Stimulated activated CD4-positive, alpha-beta T cell treated with anti-CD3 and anti-CD28 coated beads, TNF-alpha, amount 100 ng/mL, for 1 hour (primary cell): ENCODE measurements at places on chromosomes 11 and 22.

- no peak for DNase-seq
These were observed 444 bp upstream of the TSKU start for GRCh38 chr11:76782531-76783293.

GRCh38 chr11:75667255-75667830 is 1.5 kb downstream of the MAP6 start:
- DNase-seq: no peak

- no peak for DNase-seq
These were observed 182.5 kb downstream of the SOX6 start for GRCh38 chr11:16173798-16174197.

GRCh38 chr11:104122011-104122635 is 41.8 kb downstream of the PDGFD start:
- no peak for DNase-seq

DNA sequence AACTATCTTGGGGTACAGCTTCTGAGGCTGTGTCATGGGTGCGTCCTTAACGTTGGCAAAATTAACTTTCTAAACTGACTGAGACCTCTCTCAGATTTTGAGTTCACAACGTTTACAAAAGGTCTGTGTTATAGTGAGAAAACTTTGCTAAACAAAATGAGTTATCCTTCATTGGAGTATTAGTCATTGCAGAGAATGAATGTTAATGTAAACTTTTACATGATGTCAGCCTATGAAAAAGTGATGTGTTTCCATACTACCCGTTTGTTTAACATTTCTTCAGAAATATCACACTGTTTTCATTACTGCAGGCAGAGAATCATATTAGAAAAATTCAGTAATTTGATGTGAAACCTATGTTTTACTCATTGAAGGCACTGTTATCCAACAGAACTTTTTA is 32.1 kb downstream of the HSD17B12 start:
- DNase-seq: no peak

DNA sequence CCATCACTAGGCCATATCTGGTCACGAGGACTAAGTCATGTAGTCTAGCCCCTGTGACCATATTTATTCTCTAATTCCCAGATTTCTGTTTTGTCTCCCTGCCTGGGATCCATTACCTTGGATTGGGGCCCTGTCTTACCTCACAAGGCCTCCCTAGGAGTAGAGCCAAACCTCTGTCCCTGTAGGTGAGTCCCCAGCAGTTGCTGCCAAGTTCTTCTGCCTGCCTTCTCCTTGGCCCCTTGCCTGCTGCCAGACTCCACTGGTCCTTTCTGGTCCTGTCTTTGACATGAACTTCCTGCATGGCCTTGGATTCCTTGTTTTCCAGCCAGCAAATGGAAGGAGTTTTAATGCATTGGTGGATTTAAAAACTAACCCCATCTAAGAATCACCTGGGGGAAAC is 35.6 kb upstream of the CADM1 start:
- DNase-seq: no peak
